ENCODE measurements at places on chromosomes 5 and 9. TPM values are rescaled to one million over a fixed set of nuclear protein-coding genes. Genes with fewer than 3 reads are reported as not detected.

SPINK6 gene
- not detected for total RNA-seq

GAS1 gene
- 0.08 TPM for total RNA-seq

IFNA1 gene
- total RNA-seq: not detected

TAF11L5 gene
- total RNA-seq: not detected

HINT2 gene
- 65.0 TPM for total RNA-seq

FGF10 gene
- not detected for total RNA-seq

PCDHA12 gene
- total RNA-seq: not detected

CEMIP2 gene
- total RNA-seq: 71.2 TPM

PCAT7 gene
- total RNA-seq: not detected

SYNPO gene
- total RNA-seq: 0.76 TPM

PCSK5 gene
- 5.3 TPM for total RNA-seq

GMCL2 gene
- total RNA-seq: not detected

LCN6 gene
- total RNA-seq: not detected

SPINK4 gene
- total RNA-seq: not detected

ANXA2R gene
- 9.9 TPM for total RNA-seq

NUTM2G gene
- not detected for total RNA-seq

SPATA31C1 gene
- total RNA-seq: not detected
